Ovary (tissue), 10 donors: ENCODE measurements at places on chromosomes 5 and 9. TPM values are rescaled to one million over a fixed set of nuclear protein-coding genes. Genes with fewer than 3 reads are reported as not detected.

FLT4 gene
- 10.2 TPM for total RNA-seq

PHYHD1 gene
- total RNA-seq = 63.9 TPM

ZFP37 gene
- 11.4 TPM for total RNA-seq

ADGRV1 gene
- total RNA-seq = 0.92 TPM

BAG1 gene
- total RNA-seq = 66.4 TPM

ENTREP1 gene
- total RNA-seq = 17.8 TPM

GPR151 gene
- total RNA-seq = not detected

SHISAL2B gene
- total RNA-seq = not detected

GABRG2 gene
- total RNA-seq = not detected

ALDOB gene
- 2.4 TPM for total RNA-seq

ADAMTS13 gene
- total RNA-seq = 4.2 TPM

FOXI1 gene
- not detected for total RNA-seq

TMEFF1 gene
- total RNA-seq = 1.2 TPM

ALDH1A1 gene
- total RNA-seq = 183 TPM

FAM169A gene
- 7.7 TPM for total RNA-seq

KLF4 gene
- 29.2 TPM for total RNA-seq

TSSK1B gene
- total RNA-seq = not detected

NR4A3 gene
- total RNA-seq = 62.1 TPM

IGIP gene
- total RNA-seq = 17.2 TPM

STOML2 gene
- total RNA-seq = 84.1 TPM

CAVIN4 gene
- total RNA-seq = 0.20 TPM

ZBTB43 gene
- total RNA-seq = 17.1 TPM

ADRA1B gene
- 0.95 TPM for total RNA-seq

ZNF658 gene
- 11.7 TPM for total RNA-seq

CTXN3 gene
- not detected for total RNA-seq

IQGAP2 gene
- 10.3 TPM for total RNA-seq

PCDHGA6 gene
- total RNA-seq = 14.5 TPM

OR1Q1 gene
- not detected for total RNA-seq

TEX53 gene
- not detected for total RNA-seq

ZDHHC11B gene
- total RNA-seq = 2.4 TPM

SELENOP gene
- total RNA-seq = 764 TPM

NR6A1 gene
- total RNA-seq = 0.82 TPM

CNTFR gene
- 3.5 TPM for total RNA-seq

NRG2 gene
- 32.6 TPM for total RNA-seq

SLC22A4 gene
- total RNA-seq = 3.0 TPM

SMARCA2 gene
- 199 TPM for total RNA-seq
